GM10248 (cell line): ENCODE measurements at places on chromosomes 6 and 20.
A peak's percentile ranks its signal among the peaks of the same experiment; 100 is the strongest.

DNA sequence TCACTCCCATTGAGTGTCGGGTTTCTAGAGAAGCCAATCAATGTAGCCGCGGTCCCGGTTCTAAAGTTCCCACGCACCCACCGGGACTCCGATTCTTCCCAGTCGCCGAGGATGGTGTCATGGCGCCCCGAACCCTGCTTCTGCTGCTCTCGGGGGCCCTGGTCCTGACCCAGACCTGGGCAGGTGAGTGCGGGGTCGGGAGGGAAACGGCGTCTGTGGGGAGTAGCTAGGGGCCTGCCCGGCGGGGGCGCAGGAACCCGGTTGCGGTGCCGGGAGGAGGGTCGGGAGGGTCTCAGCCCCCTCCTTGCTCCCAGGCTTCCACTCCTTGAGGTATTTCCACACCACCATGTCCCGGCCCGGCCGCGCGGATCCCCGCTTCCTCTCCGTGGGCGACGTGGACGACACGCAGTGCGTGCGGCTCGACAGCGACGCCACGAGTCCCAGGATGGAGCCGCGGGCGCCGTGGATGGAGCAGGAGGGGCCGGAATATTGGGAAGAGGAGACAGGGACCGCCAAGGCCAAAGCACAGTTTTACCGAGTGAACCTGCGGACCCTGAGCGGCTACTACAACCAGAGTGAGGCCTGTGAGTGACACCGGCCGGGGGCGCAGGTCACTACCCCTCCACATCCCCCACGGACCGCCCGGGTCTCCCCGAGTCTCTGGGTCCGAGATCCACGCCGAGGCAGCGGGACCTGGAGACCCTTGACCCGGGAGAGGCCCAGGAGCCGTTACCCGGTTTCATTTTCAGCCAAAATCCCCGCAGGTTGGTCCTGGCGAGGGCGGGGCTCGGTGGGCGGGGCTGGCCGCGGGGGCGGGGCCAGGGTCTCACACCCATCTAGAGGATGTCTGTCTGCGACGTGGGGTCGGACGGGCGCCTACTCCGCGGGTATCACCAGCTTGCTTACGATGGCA is 35.2 kb upstream of the HLA-G start:
- peak; percentile 76 for DNase-seq

- no peak for DNase-seq
Measured at GRCh38 chr20:32473231-32474008, 111.7 kb downstream of the NOL4L start.

DNA sequence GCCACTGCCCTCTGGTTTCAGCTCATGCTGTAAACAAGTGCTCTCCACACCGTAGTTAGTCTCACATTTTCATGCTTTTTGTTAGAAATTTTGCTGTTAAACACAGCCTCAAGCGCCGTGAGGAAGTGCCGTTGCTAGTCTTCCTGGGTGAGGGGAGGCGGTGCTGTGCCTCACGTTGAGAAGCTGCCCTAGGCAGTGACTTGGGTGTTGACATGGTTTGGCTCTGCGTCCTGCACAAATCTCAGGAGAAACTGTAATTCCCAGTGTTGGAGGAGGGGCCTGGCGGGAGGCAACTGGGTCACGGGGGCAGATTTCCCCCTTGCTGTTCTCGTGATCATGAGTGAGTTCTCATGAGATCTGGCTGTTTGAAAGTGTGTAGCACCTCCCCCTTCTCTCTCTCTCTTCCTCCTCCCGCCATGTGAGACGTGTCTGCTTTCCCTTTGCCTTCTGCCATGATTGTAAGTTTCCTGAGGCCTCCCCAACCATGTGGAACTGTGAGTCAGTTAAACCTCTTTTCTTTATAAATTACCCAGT is 95.8 kb downstream of the ERMARD start:
- no peak for DNase-seq

- DNase-seq = no peak
Measured at GRCh38 chr6:105256619-105257018, 76.8 kb upstream of the POPDC3 start.

DNA sequence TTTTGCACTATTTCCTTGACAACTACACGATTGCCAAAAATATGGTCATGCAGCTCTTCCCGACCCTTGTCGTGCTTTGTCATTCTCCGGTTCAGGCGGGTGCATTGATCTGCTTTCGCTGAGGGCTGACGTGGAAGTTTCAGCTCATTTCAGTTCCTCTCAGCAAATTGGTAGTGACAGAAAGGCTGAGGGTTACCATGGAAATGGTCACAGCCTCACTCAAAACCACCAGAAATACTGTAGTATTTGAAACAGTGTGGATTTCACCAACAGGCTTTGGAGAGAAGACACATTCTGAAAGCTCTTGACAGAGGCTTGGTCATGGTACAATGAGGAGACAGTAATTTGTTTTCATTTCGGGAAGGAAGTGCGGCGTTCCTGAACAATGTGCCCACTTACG is 99.7 kb upstream of the EXOC2 start:
- no peak for DNase-seq

GRCh38 chr6:159760602-159761057 is 1.2 kb upstream of the ACAT2 start:
- DNase-seq = no peak

DNA sequence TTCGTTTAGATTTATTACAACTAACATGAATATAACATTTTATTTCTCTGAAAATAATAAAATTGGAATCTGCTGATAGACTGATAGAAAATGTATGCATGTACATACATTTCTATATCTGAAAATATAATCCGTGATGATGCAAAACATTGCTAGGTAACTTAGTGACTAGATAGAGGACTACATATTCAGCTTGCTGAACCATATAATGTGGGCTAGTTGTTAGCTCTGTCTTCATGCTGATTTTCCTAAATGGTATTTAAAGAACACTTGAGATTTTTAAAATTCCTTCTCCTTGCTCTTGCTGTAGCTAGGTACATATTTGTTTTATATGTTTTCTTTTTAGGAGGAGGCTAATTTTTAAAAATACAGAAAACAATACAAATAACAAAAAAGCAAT is 38.4 kb upstream of the TAGAP start:
- no peak for DNase-seq

- peak; percentile 15 for DNase-seq
Measured at GRCh38 chr20:15564981-15565380, 1008.3 kb downstream of the KIF16B start.
